Muscle of back (tissue), 13 donors: ENCODE measurements at places on chromosomes 5 and 9. TPM values are rescaled to one million over a fixed set of nuclear protein-coding genes. Genes with fewer than 3 reads are reported as not detected.
A peak's percentile ranks its signal among the peaks of the same experiment; 100 is the strongest.

DNA sequence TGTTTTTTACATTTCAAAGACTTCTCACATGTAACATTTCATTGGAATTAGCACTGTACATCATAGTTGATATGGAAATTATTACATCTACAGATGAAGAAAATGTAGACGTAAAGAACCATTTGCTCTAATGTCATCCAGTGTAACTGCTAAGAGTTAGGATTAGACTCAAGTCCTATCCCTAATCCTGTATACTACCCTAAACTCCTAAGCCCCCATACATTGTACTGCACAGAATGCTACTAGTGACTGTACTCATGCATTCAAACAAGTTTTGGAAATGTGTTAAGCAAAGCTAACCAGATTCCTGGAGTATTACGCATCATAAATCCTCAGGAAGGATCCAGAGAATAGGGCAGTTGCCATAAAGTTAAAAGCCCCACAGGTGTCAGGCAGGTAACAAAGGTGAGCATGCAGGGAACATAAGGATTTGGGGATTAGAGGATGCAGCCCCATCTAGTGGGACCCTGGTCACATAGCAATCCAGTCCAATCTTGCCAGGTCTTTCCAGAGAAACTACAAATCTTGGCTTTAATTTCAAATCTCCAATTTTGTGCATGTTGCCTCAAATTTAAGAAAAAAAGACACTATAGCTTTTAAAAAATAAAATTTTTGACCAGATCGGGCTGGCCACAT is 32.0 kb downstream of the HAVCR1 start:
- DNase-seq, result peak; percentile 7

DNA sequence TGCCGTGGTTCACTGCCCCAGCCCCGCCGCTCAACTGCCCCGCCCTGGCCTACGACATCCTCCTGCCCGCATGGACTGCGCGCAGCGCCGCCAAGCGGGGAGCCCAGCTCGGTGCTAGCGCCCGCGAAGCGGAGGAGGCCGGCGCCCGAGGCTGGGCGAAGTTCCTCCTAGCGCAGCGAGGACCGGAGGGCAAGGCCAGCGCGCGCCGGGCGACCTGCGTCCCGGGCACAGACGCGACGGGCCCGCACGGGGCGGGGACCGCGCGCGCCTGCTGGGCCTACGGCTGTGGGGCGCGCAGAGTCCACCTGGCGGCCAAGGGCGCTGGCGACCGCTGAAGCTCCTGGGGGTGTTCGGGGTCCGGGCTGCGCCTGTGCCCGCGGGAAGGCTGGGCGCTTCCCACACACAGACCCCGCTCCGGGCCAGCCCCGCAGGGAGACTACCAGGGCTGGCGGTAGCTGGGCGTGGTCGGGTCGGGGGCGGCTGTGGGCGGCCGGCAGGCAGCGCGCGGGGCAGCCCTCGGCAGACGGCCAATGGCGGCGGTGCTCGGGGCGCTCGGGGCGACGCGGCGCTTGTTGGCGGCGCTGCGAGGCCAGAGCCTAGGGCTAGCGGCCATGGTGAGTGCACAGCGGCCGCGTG is at the start of gene PCBD2:
Gene PCBD2, plus strand, starts transcription at position 522 of the 636 bp plus-strand sequence. Its CDS starts 9 bp downstream, at position 531.
- DNase-seq, result peak; percentile 95

The MYO10 gene
- 19.9 TPM for polyA plus RNA-seq

DNA sequence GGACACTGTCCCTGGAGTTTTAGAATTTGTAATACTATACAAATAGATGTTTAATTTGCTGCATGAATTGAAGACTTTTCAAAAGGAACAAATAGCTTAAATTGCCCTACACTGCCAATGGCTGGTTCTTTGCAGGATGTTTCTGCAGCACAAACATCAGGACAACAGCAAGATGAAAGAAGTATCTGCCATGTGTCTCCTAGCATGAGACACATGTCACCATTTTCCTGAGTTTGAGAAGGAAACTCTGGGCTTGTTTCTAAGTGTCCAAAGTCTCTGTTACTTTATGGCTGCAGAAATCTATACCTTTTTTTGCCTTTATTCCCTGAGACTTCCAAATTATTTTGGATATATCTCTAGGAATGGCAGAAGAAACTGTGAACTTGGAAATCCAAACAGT is 623 bp upstream of the OR13F1 start:
- no peak for DNase-seq
